Mucosa of descending colon (tissue), 3 donors: ENCODE measurements at places on chromosomes 2 and 18. TPM values are rescaled to one million over a fixed set of nuclear protein-coding genes. Genes with fewer than 3 reads are reported as not detected.

Gene WDR43
- total RNA-seq: 40.9 TPM

Gene SGO2
- 3.3 TPM for total RNA-seq

Gene C2orf81
- total RNA-seq: 0.53 TPM

Gene RAB17
- total RNA-seq: 95.2 TPM

Gene GCG
- 43.9 TPM for total RNA-seq

Gene MAPRE3
- total RNA-seq: 23.9 TPM

Gene IL36RN
- total RNA-seq: not detected

Gene CHRNG
- total RNA-seq: not detected
